ENCODE measurements at places on chromosomes 11 and 22.
A peak's percentile ranks its signal among the peaks of the same experiment; 100 is the strongest.

DNA sequence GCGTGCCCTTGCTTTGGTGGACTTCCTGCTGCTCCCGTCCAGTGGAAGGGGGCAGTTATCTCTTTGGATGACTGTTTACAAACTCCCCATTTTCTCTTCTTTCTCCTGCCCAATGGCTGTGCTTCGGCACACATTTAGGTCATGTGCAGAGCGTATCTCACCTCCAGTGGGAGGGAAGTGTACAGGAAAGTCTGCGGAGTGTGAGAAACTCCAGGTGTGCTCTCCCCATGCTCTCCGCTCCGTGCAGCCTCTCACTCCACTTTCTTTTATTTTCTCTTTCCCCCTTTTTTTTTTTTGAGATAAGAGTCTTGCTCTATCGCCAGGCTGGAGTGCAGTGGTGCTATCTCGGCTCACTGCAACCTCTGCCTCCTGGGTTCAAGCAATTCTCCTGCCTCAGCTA is 11.9 kb upstream of the TEF start:
- DNase-seq, result no peak

DNA sequence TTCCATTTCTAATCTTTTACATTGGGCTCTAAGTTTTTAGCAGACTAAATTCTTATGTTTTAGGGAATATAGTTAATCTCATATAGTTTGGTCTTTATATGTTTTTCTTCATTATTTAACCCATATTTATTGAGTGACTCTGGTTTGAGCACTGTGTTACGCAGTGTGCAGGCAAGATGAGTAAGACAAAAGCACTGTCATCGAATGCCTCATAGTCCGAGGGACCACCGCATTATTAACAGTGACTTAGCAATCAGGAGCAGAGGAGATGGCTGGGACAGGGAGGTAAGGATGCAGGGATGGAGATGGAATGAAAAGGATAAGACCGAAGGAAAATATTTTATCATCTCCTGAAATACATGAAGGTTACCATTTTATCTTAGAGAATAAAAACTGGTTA is 65.2 kb upstream of the CTSC start:
- DNase-seq, result no peak

GRCh38 chr11:72378704-72379383 is 55.5 kb downstream of the CLPB start:
- no peak for DNase-seq

DNA sequence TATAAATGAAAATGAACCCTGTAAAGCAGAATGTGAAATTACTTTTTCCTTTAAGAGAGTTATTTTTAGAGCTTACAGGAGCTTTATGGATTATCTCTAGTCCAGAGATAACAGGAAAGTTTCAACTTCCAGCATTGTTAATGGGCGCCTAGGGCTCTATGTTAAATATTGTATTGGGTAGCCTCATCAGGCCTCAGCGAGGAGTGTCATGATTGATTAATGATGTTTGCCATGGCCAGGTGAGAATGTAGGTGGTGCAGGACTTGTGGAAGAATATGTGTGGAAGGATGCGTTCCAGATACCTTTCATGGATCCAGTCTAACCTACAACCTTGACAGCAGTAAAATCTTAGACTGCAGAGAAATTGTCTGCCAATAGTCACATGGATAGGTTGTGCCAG is 50.6 kb downstream of the ME3 start:
- no peak for DNase-seq

DNA sequence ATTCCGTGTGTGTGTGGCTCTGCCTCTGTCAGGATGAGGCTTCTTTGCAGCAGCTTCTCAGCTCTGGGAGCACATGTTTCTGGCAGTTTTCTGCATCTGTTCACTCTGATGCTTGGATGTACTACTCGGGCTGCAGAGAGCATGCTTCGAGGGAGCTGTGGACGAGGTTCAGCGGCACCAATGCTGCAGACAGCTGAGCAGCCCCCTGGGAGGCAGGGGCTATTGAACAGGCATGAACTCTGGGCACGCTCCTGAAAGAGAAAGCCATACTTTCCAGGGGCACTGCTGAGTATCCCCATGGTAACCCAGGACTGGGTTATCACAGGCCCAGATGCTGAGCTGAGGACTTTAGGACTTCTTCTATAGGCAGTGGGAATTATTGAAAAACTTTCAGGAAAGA is 33.8 kb downstream of the ADAMTS8 start:
- DNase-seq, result no peak

- DNase-seq, result peak; percentile 88
Measured at GRCh38 chr11:46537537-46538295, 56.1 kb downstream of the AMBRA1 start.

DNA sequence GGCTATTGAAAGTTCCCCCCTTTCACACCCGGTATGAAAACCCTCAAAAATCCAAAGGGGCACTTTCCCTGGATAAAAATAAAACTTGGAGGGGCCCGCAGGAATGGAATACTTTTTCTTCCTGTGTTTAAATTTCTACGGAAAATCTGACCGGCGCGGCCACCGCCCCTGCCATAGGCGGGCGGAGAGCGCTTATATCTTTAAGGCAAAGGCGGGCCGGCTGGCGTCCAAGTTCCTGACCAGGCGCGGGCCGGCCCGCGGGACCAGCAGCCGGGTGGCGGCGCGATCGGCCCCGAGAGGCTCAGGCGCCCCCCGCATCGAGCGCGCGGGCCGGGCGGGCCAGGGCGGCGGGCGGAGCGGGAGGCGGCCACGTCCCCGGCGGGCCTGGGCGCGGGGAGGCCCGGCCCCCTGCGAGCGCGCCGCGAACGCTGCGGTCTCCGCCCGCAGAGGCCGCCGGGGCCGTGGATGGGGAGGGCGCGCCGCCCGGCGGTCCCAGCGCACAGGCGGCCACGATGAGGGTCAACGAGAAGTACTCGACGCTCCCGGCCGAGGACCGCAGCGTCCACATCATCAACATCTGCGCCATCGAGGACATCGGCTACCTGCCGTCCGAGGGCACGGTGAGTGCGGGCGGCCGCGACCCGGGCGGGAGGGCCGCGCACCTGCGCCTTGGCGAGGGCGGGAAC is at the start of gene ANO1:
Gene ANO1, plus strand, starts transcription at position 223 of the 686 bp plus-strand sequence. Its CDS starts 290 bp downstream, at position 513.
- DNase-seq, result no peak

DNA sequence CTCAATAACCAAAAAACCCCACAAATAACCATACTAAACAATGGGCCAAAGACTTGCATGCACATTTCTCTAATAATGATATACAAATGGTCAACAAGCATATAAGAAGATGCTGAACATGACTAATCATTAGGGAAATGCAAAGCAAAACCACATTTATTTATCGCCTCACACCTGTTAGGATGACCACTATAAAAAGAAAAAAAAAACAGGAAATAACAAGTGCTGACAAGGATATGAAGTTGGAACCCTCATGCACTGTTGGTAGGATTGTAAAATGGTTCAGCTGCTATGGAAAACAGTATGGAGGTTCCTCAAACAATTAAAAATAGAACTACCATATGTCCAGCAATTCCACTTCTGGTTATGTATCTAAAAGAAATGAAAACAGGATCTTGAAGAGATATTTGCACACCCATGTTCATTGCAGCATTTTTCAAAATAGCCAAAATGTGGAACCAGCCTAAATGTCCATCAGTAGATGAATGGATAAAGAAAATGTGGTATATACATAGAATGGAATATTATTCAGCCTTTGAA is 66.2 kb downstream of the AMBRA1 start:
- no peak for DNase-seq

GRCh38 chr11:26708736-26709456 is 13.0 kb downstream of the SLC5A12 start:
- no peak for DNase-seq

DNA sequence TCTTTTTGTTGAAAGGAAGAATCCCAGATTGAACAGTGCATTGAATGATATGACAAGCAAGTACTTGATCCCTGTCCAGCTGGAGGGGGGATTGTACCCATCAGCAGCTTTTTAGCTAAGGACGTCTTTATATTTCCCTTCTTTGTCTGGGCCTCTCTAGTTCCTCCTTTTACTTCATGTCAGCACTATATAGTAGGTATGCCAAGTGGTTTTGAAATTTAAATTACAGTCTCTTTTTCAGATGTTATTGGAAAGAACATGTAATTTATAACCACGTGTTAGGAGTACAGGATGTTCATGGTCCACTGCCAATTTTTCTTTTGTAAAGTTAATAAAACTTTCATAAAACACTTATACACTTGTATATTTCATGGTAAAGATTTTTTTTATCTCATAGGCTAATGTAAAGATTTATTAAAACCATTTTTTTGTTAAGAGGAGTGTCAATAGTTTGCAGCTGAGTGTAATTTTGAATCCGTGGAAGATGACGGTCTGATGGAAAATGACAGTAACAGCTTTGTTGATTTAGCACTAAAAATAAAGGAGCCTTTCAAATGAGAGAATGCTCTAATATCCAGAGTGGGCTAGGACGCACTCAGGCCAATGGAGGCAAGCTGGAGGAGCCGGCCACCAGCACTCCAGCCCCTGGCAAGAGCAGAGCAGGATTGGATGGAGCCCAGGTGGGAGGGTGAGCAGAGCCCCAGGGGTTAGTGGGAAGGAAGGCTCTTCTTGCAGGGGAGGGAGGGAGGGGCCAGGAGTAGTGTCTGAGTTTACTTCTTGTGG is 488.3 kb downstream of the INSC start:
- no peak for DNase-seq

- no peak for DNase-seq
Measured at GRCh38 chr11:127651888-127652221, 651.3 kb upstream of the KIRREL3 start.
